Caco-2 (cell line): ENCODE measurements at places on chromosomes 16 and 17.

- peak; percentile 62 for DNase-seq
These were observed 23.2 kb upstream of the NTN1 start for GRCh38 chr17:8997994-8998628.

DNA sequence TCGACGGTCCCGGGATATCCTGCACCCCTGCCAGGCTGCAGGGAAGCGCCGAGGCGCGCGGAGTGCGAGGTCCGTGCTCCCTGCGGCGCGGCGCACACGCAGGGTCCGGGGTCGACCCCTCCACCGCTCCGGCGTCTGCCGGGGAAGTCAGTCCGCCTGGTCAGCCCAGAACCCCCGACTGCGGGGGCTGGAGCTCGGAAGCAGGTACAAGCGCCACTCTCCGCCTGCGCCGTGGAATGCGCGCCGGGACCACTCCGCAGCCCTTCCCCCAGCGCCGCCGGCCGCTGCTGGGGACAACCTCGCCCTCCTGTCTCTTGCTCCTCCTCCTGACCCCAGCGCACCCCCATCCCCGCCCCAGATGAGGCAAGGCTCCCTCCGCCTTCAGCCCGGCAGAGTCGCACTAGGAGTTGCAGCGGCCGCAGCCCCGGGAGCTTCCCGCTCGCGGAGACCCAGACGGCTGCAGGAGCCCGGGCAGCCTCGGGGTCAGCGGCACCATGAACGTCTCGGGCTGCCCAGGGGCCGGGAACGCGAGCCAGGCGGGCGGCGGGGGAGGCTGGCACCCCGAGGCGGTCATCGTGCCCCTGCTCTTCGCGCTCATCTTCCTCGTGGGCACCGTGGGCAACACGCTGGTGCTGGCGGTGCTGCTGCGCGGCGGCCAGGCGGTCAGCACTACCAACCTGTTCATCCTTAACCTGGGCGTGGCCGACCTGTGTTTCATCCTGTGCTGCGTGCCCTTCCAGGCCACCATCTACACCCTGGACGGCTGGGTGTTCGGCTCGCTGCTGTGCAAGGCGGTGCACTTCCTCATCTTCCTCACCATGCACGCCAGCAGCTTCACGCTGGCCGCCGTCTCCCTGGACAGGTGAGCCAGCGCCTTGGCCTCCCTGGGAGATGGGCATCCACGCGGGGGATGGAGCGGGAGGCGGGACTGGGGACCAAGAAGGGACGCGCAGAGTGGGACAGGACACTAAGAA, at the start of gene GALR2:
TSS of gene GALR2 (plus strand) at position 392 of the 974 bp plus-strand sequence. CDS start at position 495, 103 bp downstream.
- no peak for DNase-seq

- no peak for DNase-seq
These were observed 22.4 kb downstream of the SLC35G3 start for GRCh38 chr17:35171834-35172233.

DNA sequence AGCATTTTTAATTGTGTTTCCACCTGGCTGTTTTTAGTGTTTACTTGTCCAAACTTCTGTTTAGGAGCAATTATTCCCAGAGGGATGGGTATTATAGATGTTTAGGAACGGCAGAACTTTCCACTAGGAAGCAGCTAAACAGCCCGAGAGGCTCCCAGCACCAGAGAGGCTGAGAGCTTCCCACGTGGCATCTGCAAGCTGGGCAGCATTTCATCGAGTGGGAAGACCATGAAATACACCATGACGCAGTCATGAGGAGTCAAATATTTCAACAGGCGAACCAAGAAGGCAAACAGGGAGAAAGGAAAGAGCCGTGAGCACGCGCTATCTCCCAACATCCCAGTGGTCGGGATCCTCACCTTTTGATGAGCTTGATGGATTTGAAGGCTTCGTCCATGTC, 24.1 kb downstream of the TMEM204 start:
- DNase-seq: no peak

DNA sequence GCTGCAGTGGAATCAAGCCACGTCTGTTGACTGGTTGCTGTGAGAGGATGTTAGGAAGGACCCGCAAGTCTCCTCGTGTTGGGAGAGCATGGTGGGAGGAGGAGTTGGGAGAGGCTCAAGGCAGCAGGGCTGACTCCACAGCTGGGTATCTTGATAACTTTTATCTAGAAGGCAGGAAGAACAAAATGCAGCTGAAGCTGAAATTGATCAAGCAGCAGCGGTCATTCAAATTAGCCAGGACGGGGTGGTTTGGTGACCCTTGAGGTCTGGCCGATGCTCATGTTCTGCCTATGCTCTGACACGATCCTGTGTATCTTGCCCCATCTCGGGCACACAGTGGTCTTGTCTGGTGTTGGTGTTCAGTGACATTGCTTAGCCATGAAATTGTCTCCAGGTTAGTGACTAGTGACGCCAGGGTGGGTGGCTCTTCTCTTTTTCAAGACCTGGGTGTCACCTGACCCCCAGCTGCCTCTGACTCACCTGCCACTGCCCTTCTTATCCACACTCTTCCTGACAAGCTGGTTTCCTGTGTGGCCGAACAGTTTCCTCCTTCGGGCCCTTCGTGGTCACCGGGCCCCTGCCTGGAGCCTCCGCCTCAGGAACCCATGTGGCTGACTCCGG, 19.1 kb downstream of the NPTX1 start:
- DNase-seq: no peak
